ENCODE measurements at places on chromosomes 13 and 19.
A peak's percentile ranks its signal among the peaks of the same experiment; 100 is the strongest.

DNA sequence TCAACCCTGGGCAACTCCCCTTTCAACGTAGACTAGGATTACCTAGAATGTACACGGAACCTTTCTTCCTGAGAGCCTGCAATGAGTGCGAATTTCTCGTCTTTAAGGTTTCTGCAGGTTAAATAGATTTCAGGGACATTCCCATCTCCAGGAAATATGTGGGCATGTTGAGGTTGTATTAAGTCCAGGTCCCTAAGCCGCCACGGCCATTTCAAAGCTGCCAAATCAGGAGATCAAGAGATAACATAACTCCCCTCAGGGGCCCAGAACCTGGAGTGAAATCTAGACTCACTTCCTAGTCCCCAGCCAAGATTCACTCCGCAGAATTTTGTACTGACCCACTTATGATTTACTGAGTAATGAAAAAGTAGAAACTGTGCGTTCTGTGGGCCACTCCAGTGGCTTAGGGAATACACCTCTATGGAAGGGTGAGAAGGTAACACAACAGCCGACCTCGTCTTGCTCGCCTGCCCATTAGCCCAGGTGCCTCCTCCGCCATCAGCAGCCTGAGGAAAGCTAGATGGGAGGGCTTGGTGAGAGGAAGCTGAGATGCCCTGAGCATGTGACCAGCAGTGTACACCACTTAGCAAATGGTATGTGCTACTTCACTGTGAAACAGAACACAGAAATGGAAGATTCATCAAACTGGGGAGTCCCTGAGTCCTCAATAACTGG lies 98.5 kb upstream of the SOX1 start:
- no peak for DNase-seq

- DNase-seq = no peak
Measured at GRCh38 chr13:112696001-112696868, 6.4 kb downstream of the ATP11A start.

GRCh38 chr19:1650650-1651567 lies 1.5 kb downstream of the TCF3 start:
- DNase-seq = peak; percentile 66

DNA sequence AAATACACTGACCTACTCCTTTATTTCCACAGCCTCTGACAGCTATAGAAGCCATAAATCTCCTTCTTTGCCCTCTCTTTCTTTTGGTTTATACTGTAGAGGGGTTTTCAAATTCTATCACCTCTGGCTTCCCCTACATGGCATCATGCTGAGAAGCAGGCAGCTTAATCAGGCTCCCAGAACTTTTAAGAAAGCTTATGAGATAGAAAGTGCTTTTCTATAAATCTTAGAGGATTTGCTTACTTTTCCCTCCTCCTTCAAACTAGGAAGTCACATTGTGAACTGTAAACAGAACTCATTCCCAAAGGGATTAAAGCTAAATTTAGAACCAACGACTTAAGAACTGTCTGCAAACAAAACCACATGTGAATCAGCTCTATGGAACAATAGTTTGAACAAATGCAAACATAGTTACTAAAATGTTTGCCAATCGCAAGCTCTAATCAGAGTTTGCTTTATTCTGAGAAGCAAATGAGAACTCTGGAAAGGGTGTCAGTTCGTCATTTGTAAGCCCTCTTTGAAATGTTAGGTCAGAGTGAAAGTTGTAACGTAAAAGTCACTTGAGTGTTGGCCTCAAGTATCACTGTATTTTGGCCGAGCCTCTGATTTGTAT lies 344.1 kb downstream of the RFC3 start:
- no peak for DNase-seq

DNA sequence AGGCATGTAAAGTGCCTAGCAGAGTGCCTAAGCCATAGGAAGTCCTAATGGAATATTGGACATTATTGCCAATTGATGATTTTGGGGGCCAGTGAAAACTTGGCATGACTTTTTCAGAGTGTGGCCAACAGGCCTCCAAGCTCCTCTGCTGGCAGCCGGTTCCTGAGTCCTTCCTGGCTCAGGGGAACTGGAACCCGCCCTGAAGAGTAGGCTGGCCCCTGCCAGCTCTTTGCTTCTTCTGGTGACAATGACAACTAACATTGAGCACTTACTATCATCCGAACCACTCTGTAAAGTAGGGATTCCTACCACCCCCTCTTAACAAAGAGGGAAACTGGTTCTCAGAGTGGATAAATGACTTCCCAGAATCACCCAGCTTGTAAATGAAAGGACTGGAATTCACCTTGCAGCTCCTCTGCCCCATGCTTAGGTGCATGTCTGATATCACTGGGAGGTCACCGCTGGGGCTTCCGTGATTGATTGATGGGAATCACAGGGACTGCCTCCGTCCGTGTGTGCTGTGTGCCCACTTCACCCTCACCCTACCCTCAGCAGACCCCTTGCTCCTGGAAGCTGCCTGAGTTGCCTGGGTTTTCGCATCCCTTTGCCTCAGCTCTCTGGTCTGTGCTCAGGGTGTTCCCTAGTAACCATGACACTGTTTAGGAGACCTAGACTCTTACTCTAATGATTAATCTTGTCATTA lies 50.6 kb downstream of the TNFRSF19 start:
- DNase-seq = no peak

DNA sequence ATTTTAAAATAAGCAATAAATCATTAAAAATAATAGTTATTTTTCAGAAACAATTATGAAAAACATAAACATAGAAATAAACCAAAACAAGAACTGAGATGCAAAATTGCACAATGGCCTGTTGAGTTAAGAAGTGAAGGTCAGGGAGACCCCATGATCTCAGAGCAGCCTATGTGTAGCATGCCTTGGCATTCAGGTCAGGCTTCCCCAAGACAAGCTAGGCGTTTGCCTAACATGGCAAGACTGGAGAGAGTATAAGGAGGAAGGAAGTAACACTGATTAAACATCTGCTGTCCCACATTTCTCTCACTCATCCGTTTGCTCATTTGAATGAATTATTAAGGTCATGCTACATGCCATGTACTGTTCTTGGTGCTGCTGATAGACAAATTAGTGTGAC lies 291.8 kb downstream of the TSHZ3 start:
- DNase-seq = no peak

GRCh38 chr19:53102756-53103233 lies 427 bp downstream of the ZNF160 start:
- DNase-seq = peak; percentile 64

DNA sequence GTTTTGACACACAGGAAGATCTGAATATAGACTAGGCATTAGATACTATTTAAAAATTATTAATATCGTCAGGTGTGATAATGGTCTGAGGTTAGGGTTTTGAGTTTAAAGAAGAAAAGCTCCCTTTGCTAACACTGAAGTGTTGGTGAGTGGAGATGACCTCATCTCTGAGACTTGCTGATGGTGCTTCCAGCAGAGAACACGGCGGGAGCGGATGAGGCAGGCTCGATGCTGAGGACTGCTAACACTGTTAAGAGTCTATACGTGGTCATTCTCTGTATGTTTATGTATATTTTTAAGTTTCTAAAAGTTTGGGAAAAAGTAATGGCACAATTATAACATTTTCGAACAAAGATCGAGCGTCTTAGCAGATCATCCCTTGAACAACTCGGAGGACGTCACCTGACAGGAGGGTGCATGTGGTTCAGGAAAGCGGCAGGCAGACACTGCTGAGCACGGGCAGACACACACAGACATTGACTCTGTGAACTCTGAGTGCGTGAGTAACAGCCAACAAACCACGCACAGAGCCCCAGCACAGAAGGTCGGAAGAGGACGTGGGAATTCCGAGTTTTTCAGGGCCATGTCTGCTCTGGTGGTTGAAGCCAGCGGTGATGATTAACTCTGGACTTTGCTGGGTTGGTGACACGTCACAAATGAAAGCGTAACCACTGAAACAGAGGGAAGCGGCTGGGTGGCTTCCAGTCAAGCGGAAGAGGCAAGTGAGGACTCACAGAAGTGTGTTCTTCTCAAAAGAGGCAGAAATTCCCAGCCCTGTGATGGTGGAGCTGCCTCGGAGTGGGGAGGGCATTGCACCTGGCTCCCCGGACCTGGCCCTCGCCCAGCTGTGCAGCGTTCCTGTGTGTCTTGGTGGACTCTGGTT lies 91.9 kb upstream of the TEX29 start:
- no peak for DNase-seq

GRCh38 chr13:44879452-44880058 lies 109.7 kb downstream of the NUFIP1 start:
- peak; percentile 25 for DNase-seq

DNA sequence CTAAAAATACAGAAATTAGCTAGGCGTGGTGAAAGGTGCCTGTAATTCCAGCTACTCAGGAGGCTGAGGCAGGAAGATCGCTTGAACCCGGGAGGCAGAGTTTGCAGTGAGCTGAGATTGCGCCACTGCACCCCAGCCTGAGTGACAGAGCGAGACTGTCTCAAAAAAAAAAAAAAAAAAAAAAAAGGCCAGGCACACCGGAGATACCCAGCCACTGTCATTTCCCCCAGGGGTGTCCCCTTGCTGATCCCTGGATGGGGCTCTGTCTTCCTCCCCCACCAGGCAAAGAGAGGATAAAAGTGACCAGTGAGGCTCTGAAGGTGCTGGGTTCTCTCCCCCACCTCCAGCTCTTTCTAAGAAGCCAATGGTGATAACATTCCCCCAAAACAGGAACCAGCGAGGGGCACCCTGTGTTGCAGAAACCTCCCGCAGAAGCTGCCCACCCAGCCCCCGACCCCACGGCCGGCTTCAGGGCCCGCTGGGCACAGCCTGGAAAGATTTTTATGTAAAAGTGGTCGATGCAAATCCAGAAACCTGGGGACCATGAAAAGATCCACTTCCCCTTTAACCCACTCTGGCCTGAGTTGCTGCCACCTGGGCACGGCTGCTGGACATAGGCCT lies 61.4 kb upstream of the KLF2 start:
- DNase-seq = no peak

- no peak for DNase-seq
Measured at GRCh38 chr13:46609726-46610125, 56.8 kb downstream of the LRCH1 start.

Measured in activated CD4-positive, alpha-beta T cell treated with anti-CD3 and anti-CD28 coated beads for 48 hours (primary cell).